ENCODE measurements at places on chromosomes 6 and 20.

DNA sequence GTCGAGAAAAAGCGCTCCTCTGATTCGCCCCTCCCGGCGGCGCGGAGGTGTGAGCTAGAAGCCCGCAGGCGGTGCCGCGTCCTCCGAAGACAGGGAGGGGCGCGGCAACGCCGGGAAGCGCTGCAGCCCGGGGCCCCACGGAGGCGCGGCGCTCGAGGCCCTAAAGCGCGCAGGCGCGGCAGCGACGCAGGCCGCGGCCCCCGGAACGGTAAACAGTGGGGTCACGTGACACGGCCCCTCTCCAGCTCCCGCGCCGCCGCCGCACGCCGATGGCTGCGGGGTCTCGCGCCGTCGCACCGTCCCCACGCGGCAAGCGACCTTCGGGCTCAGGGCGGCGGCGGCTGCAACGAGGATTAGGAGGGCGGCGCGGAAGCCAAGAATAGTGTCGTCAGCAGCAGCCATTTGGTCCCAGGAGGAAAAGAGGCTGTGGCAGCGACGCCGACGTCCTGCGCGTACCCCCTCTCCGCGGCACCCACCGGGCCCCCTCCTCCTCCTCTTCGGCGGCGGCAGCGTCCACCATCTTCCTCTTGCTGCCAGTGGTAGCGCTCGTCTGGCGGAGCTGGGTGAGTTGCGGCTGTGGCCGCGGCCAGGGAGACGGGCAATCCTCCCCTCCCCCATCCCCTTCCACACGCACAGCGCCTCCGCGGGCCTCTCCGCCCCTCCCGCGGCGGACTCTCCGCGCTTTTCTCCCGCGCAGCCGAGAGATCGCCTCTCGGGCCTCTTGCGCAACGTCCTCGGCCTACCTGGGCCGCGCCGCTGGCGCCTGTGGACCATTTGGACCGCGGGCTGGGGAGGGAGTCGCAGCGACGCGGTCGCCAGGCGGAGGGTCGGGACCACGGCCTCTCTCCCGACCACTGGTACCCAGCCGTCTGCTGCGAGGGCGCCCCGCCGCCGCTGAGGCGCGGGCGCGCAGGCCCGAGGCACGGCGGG, at the start of gene PHF3:
PHF3 (plus strand) TSS at position 215 of the 930 bp plus-strand sequence. CDS start 10,750 bp downstream, outside the sequence.
- peak; percentile 92 for DNase-seq

DNA sequence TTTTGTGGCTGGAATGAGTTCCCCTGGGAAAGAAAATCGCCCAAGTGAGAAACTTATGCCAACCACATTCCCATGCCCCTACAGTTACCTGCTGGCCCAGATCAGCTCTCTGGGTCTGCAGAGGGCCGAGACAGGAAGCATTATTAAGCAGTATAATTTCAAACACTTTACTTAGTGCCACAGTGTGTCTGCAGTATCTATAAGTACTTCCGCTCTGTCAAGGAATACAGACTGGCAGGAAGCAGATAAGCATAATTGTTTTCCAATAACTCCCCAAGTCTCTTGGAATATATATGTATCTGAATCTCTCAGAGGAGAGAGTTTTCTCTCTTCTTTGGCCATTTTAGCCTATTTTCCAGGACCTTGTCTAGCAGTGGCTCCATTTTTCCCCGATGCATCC, 24.9 kb downstream of the SAYSD1 start:
- no peak for DNase-seq

- peak; percentile 20 for DNase-seq
These were observed 1.5 kb downstream of the VARS2 start for GRCh38 chr6:30915591-30915946.

DNA sequence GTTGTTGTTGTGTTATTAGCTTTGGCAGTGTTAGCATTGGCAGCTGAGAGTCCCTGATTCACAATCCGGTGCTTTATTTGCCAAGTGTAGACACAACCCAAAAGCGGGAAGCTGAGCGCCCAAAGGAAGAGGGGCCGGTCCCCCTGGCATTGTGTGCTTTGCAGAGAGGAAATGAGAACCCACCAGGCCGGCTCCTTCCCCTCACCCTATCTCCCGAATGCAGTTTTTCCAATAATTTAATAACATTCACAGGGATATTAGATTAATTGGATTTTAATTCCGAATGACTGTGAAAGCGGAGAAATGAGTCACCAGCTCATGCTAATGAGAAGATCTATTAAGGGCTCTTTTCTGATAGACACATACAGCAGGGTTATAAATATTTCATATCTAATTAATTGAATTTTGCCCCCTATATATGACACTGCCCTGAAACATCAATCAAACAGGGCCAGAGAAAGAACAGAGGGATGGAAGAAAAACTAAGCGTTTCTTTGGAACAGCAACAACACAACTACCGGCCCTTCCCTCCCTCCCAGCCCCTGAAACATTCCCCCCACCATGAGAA, 143.8 kb downstream of the MBOAT1 start:
- DNase-seq: no peak

- DNase-seq: no peak
These were observed 643 bp upstream of the SLC35D3 start for GRCh38 chr6:136921381-136921935.

GRCh38 chr6:35059596-35060345, 81.4 kb downstream of the TCP11 start:
- no peak for DNase-seq

DNA sequence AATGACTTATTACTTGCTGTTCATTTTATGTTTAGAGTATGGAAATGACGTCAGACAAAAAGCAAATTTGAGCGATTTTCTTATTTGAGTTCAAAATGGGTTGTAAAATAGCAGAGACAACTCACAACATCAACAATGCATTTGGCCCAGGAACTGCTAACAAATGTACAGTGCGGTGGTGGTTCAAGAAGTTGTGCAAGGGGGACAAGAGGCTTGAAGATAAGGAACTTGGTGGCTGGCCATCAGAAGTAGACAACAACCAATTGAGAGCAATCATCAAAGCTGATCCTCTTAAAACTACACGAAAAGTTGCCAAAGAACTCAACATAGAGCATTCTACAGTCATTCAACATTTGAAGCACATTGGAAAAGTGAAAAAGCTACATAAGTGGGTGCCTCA, 43.8 kb downstream of the REV3L start:
- DNase-seq: no peak

DNA sequence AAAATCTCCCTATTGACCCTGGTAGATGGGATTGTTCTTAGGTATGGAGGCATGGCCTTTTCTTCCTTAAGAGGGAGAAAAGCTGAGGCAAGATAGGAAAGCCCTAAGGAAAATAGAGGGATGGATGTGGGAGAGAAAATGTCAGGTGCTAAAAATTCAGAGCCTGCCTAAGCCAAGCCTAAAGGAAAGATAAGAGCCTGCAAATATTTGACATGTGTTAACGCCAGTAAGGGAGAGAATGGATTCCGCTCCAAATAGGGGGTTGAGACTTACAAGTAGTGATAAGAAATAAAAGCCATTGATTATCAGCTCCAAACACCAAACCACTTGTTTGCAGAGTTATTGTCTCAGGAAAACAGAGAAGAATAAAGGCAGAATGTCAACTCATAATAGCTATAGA, 533.6 kb downstream of the PTPRT start:
- no peak for DNase-seq

DNA sequence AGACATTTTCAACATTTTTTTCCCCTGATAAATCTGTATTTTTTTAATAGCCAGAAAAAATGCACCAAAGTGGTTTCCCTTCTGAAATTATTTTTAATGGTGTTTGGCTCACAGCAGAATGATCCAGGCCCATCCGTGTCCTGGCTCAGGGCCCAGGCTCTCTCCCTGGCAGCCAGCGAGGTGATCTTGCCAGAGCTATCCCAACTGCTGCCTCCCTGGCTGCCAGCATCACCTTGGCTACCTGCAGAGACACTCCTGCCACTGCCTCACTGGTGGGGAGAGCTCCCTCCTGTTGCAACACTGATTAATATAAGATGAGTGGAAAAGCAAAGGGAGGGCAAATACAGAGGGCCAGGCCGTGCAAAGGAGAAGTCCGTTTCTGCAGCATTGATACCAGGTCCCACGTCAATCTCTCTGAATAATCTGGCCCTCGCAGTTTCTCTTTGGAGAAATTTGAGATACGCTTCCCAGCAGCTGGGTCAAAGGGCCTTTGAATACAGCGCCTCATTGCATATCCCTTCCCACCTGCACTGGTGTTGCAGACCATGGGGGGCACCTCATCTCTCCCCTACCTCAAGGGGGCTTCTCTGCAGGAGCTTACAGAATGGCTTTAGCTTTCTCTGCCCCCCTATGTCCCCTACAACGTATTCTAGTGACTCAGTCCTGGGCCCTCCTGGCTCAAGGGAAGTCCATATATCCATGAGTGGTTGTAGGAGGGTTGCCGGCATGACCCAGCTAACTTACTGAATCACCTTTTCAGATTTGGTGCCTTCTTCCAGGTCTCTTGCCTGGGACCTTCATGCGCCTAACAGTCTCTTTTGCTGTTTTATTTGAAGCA, 12.8 kb upstream of the DSTN start:
- no peak for DNase-seq

DNA sequence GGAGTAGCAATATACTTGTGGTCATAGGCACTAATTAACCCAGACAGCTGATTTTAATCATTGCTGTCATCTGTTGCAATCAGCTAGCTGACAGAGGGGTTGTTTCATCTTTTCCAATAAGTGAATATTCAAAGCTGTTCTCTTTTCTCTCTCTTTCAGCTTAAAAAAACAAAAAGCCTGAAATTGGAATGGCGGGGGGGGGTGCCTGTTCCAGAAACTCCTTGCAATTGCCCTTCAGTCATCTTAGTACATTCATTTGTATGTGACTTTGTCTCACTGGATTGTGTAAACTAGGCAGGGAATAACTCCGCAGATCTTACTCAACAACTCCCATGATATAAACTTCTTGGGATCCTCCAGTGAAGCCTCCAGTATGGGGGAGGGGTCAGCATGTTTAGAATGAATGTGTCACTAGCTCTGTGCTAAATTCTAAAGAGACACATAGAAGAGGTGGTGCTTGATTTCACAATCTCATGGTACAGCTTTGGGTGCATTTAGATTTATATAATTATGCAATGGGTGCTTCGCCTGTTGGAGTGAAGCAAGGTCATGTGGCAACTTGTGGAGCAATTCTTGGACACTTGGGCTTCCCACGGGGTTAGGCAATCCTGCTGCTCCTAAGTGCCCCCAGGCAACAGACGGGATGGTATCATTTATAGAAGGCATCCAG, 40.1 kb downstream of the SLC24A3 start:
- no peak for DNase-seq

GRCh38 chr20:59300333-59301081, at the start of gene EDN3:
EDN3 (plus strand) TSS chr20:59300611; CDS start chr20:59300813, 202 bp downstream.
- no peak for DNase-seq

DNA sequence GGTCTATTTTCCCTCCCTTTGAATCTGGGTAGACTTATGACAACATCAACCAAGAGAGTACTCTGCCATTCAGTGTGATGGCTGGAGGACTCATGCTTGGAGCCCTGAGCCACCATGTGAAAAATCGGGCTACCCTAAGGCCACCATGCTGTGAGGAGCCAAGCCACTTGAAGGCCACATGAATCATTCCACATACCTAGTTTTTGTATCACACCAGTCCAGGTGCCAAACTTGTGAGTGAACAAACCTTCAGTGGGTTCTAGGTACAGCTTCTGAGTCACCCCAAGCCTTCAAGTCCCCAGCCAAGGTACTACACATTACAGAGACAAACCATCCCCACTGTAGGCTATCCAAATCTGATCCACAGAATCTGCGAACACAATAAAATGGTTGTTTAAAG, 37.4 kb upstream of the E2F3 start:
- DNase-seq: peak; percentile 12

- no peak for DNase-seq
These were observed 54.6 kb downstream of the GMPR start for GRCh38 chr6:16292942-16293341.

GRCh38 chr6:85594197-85594930, 706 bp upstream of the SNX14 start:
- no peak for DNase-seq

DNA sequence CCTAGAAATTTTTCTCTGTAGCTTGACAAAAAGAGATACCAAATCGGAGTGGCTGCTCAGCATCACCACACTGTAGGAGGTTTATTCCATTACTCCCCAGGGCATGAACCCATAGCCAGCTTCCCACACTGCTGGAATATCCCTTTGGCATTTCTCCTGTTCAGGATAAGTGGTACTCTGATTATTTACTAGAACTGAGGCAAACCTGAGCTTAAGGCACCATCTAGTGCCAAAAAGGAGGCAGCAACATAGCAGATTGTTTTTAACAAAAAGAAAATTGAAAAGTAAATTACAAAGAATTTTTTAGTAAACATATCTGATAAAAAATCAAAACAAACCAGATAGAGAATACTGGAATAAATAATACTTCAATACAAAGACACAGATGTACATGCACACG, 181.7 kb downstream of the WDR27 start:
- DNase-seq: no peak

DNA sequence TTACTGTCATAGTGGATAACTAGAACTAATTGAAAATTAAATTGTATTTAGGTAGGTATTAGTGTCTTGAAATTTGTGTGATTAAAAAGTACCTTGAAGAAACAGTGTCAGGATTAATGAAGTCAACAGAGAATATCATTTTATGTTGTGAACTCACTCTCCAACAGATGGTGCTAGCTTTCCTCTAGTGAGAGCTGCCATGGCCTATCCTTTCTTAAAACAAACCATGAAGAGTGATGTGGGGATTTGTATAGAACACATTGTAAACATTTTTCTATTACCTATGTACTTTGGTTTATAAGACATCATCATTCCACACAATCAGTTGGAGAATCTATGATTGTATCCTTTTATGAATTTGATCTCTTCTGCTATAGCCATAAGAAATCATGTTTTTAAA, 4.8 kb upstream of the SRSF12 start:
- no peak for DNase-seq

GRCh38 chr20:53223626-53224172, 251.5 kb downstream of the TSHZ2 start:
- DNase-seq: no peak

- no peak for DNase-seq
These were observed 208.3 kb downstream of the TASP1 start for GRCh38 chr20:13430346-13431002.

DNA sequence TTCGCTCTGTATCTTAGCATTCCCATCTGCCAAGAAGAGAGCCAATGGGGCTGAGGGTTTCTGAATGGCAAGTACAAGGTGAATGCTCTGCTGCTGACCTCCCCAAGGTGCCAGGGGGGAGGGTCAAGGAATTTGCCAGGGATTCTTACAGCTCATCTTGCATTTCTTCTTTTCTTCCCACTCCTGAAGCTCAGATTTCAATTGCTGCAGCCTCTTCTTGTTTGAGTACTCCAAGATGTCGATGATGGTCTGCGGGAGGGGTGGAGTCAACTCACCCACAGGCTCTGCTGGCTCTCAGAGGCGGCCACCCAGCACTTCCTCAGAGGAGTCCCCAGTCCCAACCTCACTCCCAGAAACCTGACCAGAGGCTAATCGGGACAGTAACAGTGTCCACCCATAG, 12.4 kb downstream of the C20orf96 start:
- DNase-seq: no peak
